ENCODE measurements at places on chromosomes 4 and X. TPM values are rescaled to one million over a fixed set of nuclear protein-coding genes. Genes with fewer than 3 reads are reported as not detected.
A peak's percentile ranks its signal among the peaks of the same experiment; 100 is the strongest.

- H3K36me3 ChIP-seq, result no peaks in the 10 kb centered on the region
- H3K27ac ChIP-seq, result no peak overlapping the region
- no peak for DNase-seq
These were observed 50.8 kb downstream of the SMIM14 start for GRCh38 chr4:39587881-39588280.

DNA sequence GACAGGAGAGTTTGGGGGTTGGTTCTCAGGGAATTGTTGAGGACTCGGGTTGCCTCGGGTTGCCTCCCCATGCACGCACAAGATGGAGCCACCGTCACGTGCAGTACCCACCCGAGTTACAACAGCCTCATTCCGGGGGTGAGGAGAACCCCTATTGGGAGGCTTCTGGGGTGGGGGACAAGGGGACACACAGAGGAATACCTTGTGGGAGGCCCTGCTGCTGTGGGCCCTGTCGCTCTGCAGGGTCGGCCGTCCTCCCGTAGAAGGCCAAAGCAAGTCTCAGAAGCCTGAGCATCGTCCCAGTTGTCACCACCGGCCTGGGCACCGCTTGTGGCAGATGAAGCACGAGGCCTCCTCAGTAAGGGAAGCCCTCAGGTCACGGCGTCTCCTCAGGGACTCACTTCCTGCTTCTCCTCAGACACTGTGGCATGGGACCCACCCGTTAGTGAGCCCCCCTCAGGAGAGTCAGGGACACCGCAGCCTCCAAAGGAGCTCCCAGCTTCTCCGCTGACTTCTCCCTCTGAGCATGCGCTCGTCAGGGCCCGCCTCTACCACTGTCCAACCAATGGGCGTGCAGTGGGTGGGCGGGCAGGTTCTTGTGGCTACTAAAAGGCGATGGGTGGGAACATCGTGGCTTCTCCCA is at the start of gene CT55:
Gene CT55 (minus strand): TSS at position 522 of the 643 bp plus-strand sequence. CDS start 227 bp downstream, at position 295.
- H3K36me3 ChIP-seq, result no peaks in the 10 kb centered on the region
- H3K27ac ChIP-seq, result no peak within 1 kb of the TSS
- DNase-seq, result no peak
- no peaks in the 10 kb centered on the region for H3K27me3 ChIP-seq
- no peak within 1 kb of the TSS for H3K4me3 ChIP-seq

DNA sequence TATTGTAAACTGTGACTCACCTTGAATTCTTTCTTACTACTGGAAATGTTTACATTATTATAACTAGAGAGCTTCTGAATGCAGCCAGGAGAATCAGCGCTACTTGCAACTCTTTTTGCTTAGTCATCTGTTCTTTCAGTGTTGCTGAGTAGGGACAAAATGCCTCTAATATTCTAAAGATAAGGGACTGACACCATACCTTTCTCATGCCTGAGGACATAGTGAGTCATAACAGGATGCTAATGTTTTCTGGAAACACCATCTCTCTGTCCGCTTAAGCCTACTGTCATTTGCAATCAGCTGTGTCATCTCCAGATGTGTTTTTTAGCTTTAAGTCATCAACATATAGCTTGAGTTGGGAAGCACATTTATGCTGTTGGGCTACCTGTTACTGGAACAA is 108.3 kb downstream of the QRFPR start:
- H3K27me3 ChIP-seq, result no peaks in the 10 kb centered on the region
- no peak overlapping the region for H3K4me3 ChIP-seq
- no peak for DNase-seq
- no peak overlapping the region for H3K27ac ChIP-seq
- no peaks in the 10 kb centered on the region for H3K4me1 ChIP-seq
- no peaks in the 10 kb centered on the region for H3K36me3 ChIP-seq

GRCh38 chrX:91122151-91122694 is 312.4 kb upstream of the PABPC5 start:
- no peaks in the 10 kb centered on the region for H3K36me3 ChIP-seq
- DNase-seq, result no peak
- H3K4me3 ChIP-seq, result no peak overlapping the region
- no peak overlapping the region for H3K27ac ChIP-seq
- no peaks in the 10 kb centered on the region for H3K4me1 ChIP-seq
- H3K27me3 ChIP-seq, result no peaks in the 10 kb centered on the region

- DNase-seq, result no peak
- no peaks in the 10 kb centered on the region for H3K27me3 ChIP-seq
- H3K4me1 ChIP-seq, result no peaks in the 10 kb centered on the region
- H3K36me3 ChIP-seq, result no peaks in the 10 kb centered on the region
- H3K27ac ChIP-seq, result no peak overlapping the region
These were observed 53.2 kb upstream of the FRMPD3 start for GRCh38 chrX:107396235-107396634.

DNA sequence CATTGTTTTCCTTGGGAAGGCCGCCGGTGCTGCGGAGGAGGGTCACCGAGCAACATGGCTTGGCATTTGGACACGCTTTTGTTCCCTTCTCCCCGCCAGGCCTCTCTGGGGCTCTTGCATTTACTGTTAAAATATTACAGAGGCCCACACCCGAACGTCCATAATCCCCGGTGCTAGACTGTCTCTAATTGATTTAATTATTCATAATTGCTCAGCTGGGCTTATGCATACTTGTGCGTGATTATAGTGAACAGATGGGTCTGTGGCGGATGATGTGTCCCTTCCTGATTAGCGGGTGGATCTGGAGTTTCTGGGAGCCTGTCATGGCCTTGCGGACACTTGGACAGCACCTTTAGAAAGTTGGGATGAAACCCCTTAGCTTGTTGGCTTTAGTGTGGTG is 100.2 kb upstream of the MSX1 start:
- H3K27me3 ChIP-seq, result no peaks in the 10 kb centered on the region
- no peak overlapping the region for H3K4me3 ChIP-seq
- H3K4me1 ChIP-seq, result peaks cover 12% of the 10 kb centered on the region

- H3K36me3 ChIP-seq, result no peaks in the 10 kb centered on the region
- H3K4me3 ChIP-seq, result no peak overlapping the region
- no peak overlapping the region for H3K27ac ChIP-seq
- DNase-seq, result no peak
- H3K4me1 ChIP-seq, result no peaks in the 10 kb centered on the region
These were observed 343.5 kb downstream of the RAPGEF2 start for GRCh38 chr4:159446266-159446976.

GRCh38 chrX:72038016-72038415 is 93.7 kb downstream of the RTL5 start:
- H3K36me3 ChIP-seq, result no peaks in the 10 kb centered on the region
- peaks cover 12% of the 10 kb centered on the region for H3K4me1 ChIP-seq
- DNase-seq, result peak; percentile 34
- H3K27ac ChIP-seq, result no peak overlapping the region
- no peak overlapping the region for H3K4me3 ChIP-seq

DNA sequence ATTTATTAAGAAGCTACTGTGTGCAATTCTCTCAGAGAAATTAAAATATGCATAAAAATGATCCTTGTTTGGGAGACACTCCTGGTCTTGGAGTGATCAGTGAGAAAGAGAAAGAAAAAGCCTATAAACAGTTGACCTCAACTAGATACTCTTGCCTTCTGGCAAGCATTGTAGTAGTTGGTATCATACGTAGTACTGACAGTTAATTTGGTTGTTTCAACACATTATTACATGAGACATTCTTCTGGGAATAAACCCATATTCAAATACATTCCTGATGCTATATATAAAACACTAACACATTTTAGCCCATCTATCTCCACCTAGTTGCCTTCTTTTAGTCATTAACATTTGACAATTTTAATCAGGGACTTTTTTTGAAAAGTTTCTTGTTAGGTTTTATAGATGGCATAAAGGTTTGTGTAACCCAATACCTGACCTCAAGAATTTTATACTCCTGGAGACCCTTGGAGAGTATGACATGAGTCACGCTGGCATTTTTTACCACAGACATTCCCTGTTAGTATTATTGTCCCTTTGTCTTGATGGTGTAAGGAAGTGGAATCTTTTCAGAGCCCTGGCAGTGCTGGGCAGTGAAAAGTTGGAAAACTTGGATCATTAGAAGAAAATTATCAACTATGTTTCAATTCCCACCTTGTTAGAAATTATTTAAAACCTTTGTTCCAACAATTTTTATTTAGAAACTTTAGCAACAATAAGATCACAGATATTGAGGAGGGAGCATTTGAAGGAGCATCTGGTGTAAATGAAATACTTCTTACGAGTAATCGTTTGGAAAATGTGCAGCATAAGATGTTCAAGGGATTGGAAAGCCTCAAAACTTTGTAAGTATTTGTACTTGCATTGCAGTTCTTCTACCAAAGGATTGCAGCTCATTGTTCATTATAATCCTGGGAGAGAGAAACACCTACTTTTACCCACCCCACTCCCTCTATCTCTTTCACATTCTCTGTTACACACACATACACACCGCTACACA is 167.1 kb upstream of the PACRGL start:
- no peak overlapping the region for H3K27ac ChIP-seq
- H3K27me3 ChIP-seq, result no peaks in the 10 kb centered on the region
- H3K4me1 ChIP-seq, result no peaks in the 10 kb centered on the region
- H3K36me3 ChIP-seq, result no peaks in the 10 kb centered on the region
- no peak overlapping the region for H3K4me3 ChIP-seq

DNA sequence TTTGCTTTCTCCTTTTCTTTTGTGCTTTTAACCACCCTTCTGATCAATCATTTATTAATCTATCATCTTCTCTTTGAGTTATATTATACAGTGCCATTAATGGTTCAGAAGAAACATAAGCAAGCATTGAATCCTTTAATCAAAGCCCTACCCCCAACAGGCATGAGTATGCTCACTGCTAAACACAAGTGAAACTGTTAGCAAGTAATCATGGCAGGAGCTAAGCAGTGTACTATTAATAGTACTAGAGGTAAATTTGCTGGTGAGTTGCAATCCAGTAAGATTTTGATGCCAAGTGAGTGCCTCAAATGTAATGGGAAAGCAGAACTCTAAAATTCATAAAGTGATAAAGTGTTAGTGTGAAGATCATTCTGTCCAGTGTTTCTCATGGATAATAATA is 57.2 kb downstream of the FNIP2 start:
- peaks cover 46% of the 10 kb centered on the region for H3K4me1 ChIP-seq
- H3K27me3 ChIP-seq, result no peaks in the 10 kb centered on the region
- no peak overlapping the region for H3K4me3 ChIP-seq
- DNase-seq, result no peak
- H3K27ac ChIP-seq, result no peak overlapping the region
- H3K36me3 ChIP-seq, result no peaks in the 10 kb centered on the region

DNA sequence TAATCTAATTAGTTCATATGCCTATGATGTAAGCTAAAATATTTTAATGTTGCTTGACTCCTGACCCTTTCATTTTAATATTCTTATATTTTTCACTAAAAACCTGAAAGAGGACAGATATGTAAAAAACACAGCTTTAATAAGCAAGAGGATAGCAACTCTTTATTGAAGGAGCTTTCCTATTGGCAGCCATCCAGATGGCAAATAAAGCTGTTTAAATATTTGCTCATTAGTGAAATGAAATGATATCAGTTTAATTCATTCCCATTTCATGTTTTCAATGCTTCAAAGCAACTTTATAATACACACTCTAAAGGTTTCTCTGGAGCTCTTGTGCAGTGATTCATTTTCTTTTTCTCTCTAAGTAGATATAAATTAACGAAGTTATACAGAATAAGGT is 473.4 kb downstream of the PCDH7 start:
- H3K27ac ChIP-seq, result no peak overlapping the region
- no peak overlapping the region for H3K4me3 ChIP-seq
- no peaks in the 10 kb centered on the region for H3K4me1 ChIP-seq
- no peak for DNase-seq

- no peak overlapping the region for H3K27ac ChIP-seq
- no peaks in the 10 kb centered on the region for H3K27me3 ChIP-seq
- H3K4me1 ChIP-seq, result peaks cover 12% of the 10 kb centered on the region
These were observed 134.2 kb downstream of the PTTG2 start for GRCh38 chr4:38094419-38094818.

- no peaks in the 10 kb centered on the region for H3K36me3 ChIP-seq
- DNase-seq, result no peak
- H3K4me3 ChIP-seq, result no peak overlapping the region
- H3K4me1 ChIP-seq, result no peaks in the 10 kb centered on the region
- H3K27me3 ChIP-seq, result no peaks in the 10 kb centered on the region
These were observed 27.0 kb downstream of the MAGEE1 start for GRCh38 chrX:76454456-76454927.

- no peaks in the 10 kb centered on the region for H3K36me3 ChIP-seq
- no peaks in the 10 kb centered on the region for H3K27me3 ChIP-seq
- no peak overlapping the region for H3K4me3 ChIP-seq
- H3K27ac ChIP-seq, result no peak overlapping the region
- no peak for DNase-seq
These were observed 18.8 kb upstream of the C4orf36 start for GRCh38 chr4:86910820-86911684.

GRCh38 chr4:128376303-128376702 is 88.7 kb upstream of the PGRMC2 start:
- peaks cover 4% of the 10 kb centered on the region for H3K4me1 ChIP-seq
- no peaks in the 10 kb centered on the region for H3K36me3 ChIP-seq
- DNase-seq, result no peak
- no peak overlapping the region for H3K4me3 ChIP-seq

DNA sequence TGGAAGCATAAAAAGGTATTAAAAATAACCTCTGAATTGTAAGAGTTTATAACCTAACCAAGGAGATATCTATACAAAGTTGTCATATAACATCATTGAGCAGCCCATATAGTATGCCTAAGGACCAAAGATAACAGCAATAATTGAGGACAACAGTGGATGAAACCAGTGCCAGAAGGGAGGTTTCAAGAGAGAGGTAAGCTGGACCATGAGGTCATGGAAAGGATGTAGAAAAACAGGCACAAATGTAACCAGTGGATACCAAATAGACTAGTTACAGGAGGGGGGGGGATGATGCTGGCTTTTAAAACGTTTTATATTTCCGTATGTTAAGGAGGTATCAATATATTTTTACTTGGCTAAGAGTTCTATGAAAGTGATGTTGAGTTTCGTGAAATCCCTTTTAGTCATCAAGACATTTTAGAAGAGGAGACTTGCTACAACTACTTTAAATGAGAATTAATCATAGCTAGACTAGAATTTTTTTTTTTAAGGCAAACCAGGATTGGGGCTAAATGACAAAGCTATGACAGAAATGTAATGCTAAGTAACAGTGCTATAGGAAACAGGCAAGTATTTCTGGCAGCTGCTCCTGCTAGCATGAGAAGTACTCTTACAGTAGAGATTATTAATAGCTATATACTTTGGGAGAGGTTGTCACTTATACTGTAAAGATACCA is 161.1 kb downstream of the FBXW7 start:
- no peaks in the 10 kb centered on the region for H3K27me3 ChIP-seq
- no peaks in the 10 kb centered on the region for H3K36me3 ChIP-seq
- no peak overlapping the region for H3K27ac ChIP-seq
- no peaks in the 10 kb centered on the region for H3K4me1 ChIP-seq

DNA sequence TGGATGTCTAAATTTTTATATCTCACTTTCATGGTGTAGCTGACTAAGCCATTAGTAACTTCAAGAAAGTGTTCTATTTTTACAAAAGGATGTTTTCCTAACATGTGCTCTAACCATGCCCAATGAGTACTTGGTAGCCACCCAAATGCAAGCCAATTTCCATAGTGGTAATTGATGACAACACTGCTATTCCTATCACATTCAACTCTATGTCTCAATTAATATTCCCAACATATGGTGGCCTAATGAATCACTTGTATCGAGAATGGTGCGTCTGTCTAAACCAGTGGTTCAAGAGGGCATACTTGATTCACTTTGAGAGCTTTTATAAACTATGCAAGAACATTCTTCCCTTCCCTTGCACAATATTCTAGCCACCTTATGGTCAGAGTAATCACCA is 112.9 kb upstream of the GPRIN3 start:
- no peak for DNase-seq
- H3K4me3 ChIP-seq, result no peak overlapping the region
- H3K27me3 ChIP-seq, result no peaks in the 10 kb centered on the region
- H3K27ac ChIP-seq, result no peak overlapping the region

TRIM75 gene
- not detected for total RNA-seq

MTNR1A gene
- not detected for total RNA-seq

MAGEE2 gene
- total RNA-seq, result not detected

L1CAM gene
- 9.6 TPM for total RNA-seq

PDGFC gene
- total RNA-seq, result 19.4 TPM

MAOA gene
- 102 TPM for total RNA-seq

SULT1E1 gene
- total RNA-seq, result 114 TPM

TMEM184C gene
- total RNA-seq, result 25.0 TPM

TEX13D gene
- not detected for total RNA-seq

Data from vagina (tissue), 2 donors.